Left kidney (tissue), 8 donors: ENCODE measurements at places on chromosomes 16 and 17. TPM values are rescaled to one million over a fixed set of nuclear protein-coding genes. Genes with fewer than 3 reads are reported as not detected.
A peak's percentile ranks its signal among the peaks of the same experiment; 100 is the strongest.

GRCh38 chr17:40519089-40519775 is 17.8 kb upstream of the TNS4 start:
- no peak for DNase-seq

ZFP1 gene
- polyA plus RNA-seq = 25.3 TPM

- peak; percentile 95 for DNase-seq
Measured at GRCh38 chr17:7685533-7686221, 1.6 kb downstream of the TP53 start.

GRCh38 chr17:36463916-36464764 is 22.3 kb upstream of the ZNHIT3 start:
- DNase-seq = peak; percentile 85

DBF4B gene
- polyA plus RNA-seq = 21.6 TPM

FBXW10B gene
- polyA plus RNA-seq = 1.4 TPM

DNA sequence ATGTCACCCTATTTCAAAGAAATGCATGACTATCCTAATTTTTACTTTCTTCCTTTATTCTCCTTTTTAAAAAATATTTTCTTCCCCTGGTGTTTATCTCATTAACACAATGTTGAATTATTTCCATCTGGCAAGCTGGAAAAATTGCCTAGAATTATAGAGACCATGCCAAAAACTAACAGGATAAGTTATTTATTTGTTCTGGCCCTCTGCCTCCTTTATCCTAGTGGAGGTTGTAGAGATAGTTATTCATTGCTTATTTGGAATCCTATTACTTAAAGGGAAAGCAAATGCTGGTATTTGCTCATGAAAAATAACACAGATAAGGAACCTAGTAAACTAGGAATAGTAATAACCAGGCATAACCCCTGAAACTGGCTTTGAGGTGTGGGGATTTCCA is 684.9 kb upstream of the KIF2B start:
- DNase-seq = no peak

- DNase-seq = no peak
Measured at GRCh38 chr17:31488982-31489294, 97.5 kb downstream of the RAB11FIP4 start.

GRCh38 chr17:48470388-48471034 is 40.5 kb upstream of the SKAP1 start:
- DNase-seq = no peak

DNA sequence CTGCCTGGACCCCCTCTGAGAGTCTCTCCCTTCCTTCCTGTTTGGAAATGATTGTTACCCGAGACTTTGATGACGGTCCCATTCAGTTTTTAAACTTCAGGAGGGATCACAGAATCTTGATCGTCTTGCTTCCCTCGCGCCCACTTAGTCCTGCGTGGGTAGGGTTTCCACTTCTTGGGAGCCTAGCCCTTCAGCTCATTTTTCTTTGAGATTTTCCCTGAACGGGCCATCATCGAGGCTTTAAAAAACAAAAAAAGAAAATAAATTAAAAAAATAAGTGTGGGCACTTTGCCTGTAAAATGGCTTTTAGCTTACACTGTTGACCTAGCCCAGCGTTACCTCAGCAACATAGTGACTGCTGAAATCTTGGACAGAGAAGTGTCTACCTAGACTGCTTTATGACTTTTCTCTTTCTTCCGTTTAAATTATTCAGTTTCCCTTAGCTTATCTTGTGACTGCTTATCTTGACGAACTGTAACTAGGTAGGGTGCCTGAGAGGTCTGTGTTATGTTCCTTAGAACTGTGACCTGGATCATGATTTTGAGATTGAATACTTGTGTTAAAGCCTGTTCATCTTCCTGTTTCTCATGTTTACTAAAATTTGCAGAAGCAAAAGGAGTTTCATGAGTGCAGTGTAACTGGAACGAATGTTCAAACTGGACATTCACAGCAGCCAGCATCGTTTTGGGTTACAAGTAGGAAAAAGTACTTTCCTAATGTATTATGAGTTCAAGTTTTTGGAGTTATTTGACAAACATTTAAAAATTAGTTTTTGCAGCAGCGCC is 874 bp downstream of the WWP2 start:
- DNase-seq = peak; percentile 25

DNA sequence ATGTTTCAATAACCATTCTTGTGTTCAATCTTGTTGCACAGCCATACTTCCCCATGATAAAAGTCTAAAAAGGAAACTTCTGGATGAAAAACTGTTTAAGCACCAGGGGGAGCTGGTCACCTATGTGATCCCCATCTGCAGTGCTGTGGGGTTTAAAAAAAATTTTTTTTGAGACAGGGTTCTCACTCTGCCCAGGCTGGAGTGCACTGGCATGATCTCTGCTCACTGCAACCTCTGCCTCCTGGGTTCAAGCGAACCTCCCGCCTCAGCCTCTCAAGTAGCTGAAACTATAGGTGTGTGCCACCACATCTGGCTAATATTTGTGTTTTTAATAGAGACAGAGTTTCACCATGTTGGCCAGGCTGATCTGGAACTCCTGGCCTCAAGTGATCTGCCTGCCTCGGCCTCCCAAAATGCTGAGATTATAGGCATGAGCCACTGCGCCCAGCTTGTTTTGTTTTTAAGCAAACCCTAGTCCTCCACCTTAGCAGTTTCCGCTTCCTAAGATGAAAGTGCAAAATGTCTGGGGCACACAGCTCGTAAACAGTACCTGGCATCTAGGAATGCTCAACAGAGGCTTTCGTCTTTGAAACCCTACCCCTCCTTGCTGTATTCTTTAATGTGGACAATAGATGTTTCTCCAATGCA is 25.4 kb downstream of the DNAJA2 start:
- peak; percentile 25 for DNase-seq

- no peak for DNase-seq
Measured at GRCh38 chr16:12240036-12240435, 263.5 kb downstream of the SNX29 start.

ANKRD40CL gene
- polyA plus RNA-seq = 0.48 TPM

- no peak for DNase-seq
Measured at GRCh38 chr17:15882058-15882720, 62.7 kb upstream of the ADORA2B start.

- no peak for DNase-seq
Measured at GRCh38 chr16:56580391-56581048, 8.8 kb upstream of the MT3 start.

GRCh38 chr16:48450367-48450766 is 65.2 kb upstream of the SIAH1 start:
- DNase-seq = no peak

DNA sequence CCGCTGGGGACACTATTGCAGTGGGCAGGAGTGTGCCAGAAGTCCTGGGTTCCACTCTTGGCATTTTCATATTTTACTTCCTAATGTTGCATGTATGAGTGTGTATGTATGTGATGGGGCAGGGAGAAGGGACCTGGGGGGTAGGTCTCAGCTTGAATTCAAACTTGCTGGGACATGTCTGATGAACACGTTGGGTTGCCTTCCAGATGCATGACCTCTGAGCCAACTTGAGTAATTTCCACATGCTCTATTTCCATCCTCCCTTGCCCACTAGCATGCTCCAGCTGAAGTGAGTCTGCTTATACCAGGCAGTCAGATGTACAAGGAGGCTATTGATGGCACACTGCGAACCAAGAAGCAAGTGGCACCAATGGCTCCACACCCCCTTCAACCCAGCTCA is 32.9 kb upstream of the SRSF1 start:
- no peak for DNase-seq

DNA sequence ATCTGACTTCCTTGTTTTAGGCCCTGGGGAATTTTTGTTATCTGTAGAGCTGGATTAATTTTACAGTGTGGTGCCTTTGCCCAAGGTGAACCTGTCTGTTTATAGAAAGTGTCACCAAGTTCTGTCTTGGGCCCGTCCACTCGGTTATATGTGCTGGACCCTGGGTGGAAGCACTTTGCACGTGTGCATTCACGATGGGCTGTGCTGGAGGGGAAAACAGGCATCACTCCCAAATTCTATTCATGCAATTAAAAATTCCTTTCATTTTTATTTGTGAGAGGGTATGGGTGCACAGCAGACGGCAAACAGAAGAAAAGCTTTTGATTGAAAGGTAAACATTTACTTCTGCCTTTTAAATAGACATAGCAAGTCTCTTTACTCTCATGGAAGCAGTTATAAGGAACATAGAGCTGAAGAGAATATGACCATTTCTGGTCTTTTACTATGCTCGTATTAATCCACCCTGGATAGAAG is 101.2 kb downstream of the WWOX start:
- no peak for DNase-seq

SLC13A2 gene
- polyA plus RNA-seq = 15.2 TPM

PRAC1 gene
- not detected for polyA plus RNA-seq

MYH11 gene
- polyA plus RNA-seq = 11.1 TPM
